Uterus (tissue), 4 donors: ENCODE measurements at places on chromosomes 7 and 10. TPM values are rescaled to one million over a fixed set of nuclear protein-coding genes. Genes with fewer than 3 reads are reported as not detected.

PON1 gene
- not detected for total RNA-seq

SCIN gene
- total RNA-seq = 3.2 TPM

DNA sequence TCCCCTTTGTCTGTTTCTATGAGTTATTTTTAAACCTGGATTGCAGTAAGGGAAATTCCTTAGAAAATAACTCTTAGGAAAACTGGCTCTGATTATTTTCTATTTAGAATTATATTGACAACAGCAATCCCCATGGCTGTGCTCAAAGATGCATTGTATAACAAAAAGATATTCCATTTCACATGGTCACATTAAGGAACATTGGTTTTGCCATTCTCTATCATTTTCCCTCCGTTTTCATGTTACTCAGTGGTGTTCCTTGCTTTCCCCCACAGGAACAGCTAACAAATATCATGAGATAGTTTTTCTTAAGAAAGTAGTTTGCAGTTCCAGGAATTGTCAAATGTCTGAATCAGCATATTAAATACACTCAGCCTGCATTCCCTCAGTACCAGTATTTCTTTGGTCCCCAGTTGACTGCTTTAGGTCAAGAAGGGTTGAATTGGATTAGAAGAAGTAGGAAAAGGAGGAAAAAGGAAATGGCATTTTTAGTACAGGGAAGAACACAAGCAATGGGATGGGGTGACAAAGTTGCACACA is 436.7 kb downstream of the TNS3 start:
- H3K27ac ChIP-seq = peak overlapping the region; percentile 37
- no peaks in the 10 kb centered on the region for H3K27me3 ChIP-seq
- no peak for DNase-seq
- no peaks in the 10 kb centered on the region for H3K36me3 ChIP-seq

- peaks cover 40% of the 10 kb centered on the region for H3K27me3 ChIP-seq
- DNase-seq = no peak
- H3K4me3 ChIP-seq = no peak overlapping the region
- no peaks in the 10 kb centered on the region for H3K36me3 ChIP-seq
- no peak overlapping the region for H3K27ac ChIP-seq
- peaks cover 5% of the 10 kb centered on the region for H3K4me1 ChIP-seq
Observed at GRCh38 chr10:101052285-101052684, 9.5 kb upstream of the KAZALD1 start.

SLC37A3 gene
- total RNA-seq = 359 TPM

- H3K36me3 ChIP-seq = no peaks in the 10 kb centered on the region
- H3K27me3 ChIP-seq = no peaks in the 10 kb centered on the region
- peak overlapping the region; percentile 77 for H3K27ac ChIP-seq
- no peak overlapping the region for H3K4me3 ChIP-seq
- no peaks in the 10 kb centered on the region for H3K4me1 ChIP-seq
- peak; percentile 67 for DNase-seq
Observed at GRCh38 chr10:114504769-114505579, 100.7 kb upstream of the AFAP1L2 start.

DNA sequence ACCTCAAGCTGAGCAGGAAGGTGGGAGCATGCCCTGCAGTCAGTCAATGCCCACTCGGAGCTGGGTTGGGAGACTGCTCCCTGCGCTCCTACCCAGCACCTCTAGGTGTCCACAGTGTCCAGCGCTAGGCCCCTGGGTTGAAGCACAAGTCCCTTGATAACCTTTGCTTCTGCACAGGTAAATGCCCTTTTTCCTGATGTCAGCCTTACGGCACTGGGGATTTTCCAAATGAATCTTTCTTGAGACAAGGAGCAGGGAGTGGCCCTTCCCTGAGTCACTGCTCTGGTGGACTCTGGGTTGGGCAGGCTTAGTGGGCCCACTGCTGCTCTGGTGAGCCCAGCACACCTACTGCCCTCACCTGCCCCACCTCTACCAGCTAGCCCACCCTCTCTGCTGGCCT is 61.9 kb upstream of the OPN4 start:
- no peak for DNase-seq
- no peak overlapping the region for H3K27ac ChIP-seq
- H3K4me1 ChIP-seq = no peaks in the 10 kb centered on the region
- no peaks in the 10 kb centered on the region for H3K27me3 ChIP-seq

DNA sequence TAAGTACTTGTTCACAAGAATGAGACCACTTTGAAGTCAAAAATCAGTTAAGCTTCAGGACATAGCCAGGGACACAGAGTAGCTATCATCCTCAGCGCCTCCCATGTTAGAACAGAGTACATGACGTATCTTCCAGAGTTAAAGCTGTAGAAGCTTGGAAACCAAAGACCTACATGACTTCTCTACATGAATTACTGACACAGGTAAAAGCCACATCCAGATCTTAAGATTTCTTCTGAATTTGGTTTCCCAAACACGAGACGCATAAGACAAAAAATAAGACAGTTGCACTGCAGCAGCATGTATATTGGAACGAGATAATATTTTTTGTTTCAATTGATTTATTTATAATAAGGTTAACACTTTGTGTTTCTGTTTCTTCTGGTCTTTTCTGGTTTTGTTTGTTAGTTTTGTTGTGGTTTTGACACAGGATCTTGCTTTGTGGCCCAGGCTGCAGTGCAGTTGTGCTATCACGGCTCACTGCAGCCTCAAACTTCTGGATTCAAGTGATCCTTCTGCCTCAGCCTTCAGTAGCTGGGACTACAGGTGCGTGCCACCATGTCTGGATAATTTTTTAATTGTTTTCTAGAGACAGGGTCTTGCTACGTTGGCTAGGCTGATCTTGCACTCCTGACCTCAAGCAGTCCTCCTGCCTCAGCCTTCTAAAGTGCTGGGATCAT is 10.2 kb upstream of the EPC1 start:
- H3K27me3 ChIP-seq = no peaks in the 10 kb centered on the region
- no peaks in the 10 kb centered on the region for H3K4me1 ChIP-seq
- DNase-seq = no peak
- H3K4me3 ChIP-seq = no peak overlapping the region
- H3K27ac ChIP-seq = no peak overlapping the region

LRCH4 gene
- total RNA-seq = 179 TPM

CLRN3 gene
- not detected for total RNA-seq

DNA sequence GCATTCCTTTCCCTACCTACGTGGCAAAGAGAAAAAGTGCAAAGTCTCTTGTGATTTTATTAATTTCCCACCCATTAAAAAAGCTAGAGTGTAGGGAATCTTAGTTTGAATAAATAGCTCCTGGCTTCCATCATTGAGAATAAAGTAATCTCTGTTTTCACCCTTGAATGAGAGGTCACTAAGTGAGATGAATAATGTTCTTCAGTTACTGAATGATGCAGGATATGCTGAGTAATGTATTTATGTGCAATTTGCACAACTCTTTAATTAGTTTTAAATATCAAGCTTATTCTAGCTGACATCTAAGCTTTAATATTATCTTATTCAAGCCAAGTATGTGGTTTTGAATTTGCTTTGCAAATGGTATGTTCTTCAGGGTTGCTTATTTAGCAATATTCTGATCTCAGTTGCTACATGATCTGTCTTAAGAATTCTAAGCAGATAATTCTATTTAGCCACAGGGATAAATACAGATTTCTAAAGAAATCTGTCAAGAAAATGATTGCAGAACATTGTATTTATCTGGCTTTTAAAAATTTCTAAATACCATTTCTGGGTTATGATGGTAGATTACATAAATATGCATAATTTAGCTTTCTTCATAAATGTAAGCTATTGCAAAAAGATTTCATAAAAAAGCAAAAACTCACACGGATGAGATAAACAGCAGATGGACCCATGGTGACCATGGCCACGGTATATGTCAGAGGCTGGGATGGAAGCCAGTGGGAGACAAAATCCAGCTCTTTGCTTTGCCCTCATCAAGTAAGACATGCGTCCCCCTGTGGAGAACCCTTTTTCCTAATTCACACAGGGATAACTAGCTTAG is 141.0 kb downstream of the MACC1 start:
- H3K27ac ChIP-seq = peak overlapping the region; percentile 35
- no peaks in the 10 kb centered on the region for H3K4me1 ChIP-seq
- H3K36me3 ChIP-seq = no peaks in the 10 kb centered on the region

GRCh38 chr10:93088466-93088865 is 14.8 kb downstream of the CYP26A1 start:
- H3K4me1 ChIP-seq = no peaks in the 10 kb centered on the region
- no peak overlapping the region for H3K4me3 ChIP-seq
- H3K27me3 ChIP-seq = no peaks in the 10 kb centered on the region
- no peak overlapping the region for H3K27ac ChIP-seq
- no peak for DNase-seq
- H3K36me3 ChIP-seq = no peaks in the 10 kb centered on the region

DNA sequence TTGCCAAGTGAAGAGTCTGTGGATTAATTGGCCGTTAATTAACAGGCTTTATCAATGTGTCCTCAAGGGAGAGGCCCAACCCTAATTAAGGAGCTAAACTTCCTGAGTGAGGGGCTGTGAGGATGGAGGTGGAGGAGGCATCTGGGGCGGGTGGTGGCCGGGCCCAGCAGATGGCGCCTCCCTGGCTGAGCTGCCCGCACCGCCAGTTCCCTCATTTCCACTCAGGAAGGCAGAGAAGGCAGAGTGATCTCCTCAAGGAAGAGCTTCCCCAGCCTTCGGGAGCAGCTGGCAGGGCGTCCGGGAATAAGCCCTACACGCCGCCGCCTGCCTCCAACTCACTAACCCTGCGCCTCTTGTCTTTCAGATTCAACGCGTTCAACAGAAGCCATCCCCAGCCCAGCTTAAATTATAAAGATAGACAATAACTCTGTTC is 112.2 kb downstream of the CYTH3 start:
- peak; percentile 79 for DNase-seq
- H3K27me3 ChIP-seq = no peaks in the 10 kb centered on the region
- H3K36me3 ChIP-seq = no peaks in the 10 kb centered on the region
- no peak overlapping the region for H3K4me3 ChIP-seq
- H3K27ac ChIP-seq = peak overlapping the region; percentile 17
